ENCODE measurements at places on chromosomes 16 and 17.

DNA sequence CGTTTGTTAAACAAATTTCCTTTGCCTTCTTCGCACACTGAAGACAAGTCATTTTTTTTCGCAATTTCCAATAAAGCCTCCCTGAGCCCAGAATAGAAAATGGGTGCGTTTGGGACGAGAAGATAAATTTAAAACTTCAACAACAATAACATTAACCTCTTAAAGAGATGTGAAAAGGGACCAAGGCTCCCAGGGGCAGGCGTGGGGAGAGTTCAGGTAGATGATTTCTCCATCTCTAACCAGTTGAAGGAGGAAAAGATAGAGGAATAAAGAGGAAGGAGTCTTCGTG, 1.3 kb upstream of the HOXB4 start:
- no peak for DNase-seq

- DNase-seq: no peak
Observed at GRCh38 chr17:17350491-17351355, 47.5 kb downstream of the NT5M start.

DNA sequence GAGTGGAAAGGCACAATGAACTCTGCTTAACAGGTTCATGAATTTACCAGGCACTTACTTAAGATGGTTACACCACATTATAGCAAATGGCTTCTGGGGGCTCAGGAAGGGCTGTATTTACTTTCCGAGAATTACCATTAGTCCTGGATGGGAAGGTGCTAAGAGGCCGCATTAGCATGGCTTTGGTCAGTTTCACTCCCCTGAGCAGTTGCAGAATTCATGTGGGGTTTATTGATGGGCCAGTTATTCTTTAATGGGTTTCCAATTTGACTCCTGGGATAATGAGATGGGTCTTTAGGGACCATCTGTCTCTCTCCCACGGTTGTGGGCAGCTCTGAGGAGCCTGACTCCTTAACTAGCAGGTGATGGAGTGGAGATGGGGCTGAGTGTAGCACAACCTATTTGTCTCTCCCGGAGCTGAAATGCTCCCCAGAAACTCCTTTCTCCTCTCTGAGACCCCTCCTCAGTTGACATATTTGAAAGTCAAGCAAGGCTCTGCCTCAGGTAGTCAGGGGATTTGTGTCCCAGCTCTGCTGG, 652.5 kb downstream of the HS3ST4 start:
- no peak for DNase-seq

DNA sequence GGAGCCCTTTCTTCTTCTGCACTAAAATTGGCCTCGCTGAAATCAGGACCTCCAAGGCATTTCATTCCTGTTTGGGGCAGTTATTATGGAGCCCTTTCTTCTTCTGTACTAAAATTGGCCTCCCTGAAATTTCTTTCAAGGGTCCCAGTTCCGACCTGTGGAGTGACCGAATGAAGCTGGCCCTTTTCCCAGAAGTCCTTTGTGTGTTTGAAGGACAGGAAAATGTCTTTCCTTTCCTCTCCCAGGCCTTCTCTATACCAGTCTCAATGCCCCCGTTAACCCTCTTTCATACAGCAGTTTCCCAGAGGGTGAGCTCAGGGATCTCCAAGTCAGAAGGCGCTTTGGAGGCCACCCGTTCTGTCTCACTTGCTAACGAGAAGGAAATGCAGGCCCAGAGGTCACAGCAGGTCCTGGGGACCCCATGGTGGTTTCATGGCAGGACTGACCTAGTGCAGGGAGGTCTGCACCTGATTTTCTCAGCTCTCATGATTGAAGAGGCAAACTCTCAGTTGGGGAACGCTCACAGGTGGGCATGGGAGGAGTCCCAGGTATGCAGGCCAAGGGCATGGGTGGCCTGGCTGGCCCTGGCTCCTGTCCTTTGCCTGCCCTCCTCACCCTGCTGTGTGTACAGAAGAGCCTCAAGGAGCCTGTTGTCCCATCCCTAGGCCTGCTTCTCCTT, 37.1 kb upstream of the DOC2B start:
- DNase-seq: no peak

DNA sequence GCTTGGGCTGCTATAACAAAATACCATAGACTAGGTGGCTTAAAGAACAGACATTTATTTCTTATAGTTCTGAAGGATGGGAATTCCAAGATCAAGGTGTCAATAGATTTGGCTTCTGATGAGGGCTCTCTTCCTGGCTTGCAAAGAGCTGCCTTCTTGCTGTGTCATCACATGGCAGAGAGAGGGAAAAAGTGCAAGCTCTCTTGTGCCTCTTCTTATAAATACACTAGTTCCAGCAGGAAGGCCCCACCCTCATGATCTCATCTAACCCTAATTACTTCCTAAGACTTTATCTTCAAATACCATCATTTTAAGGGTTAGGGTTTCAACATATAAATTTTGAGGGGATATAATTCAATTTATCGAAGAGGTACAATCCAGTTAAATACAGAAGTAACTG, 30.6 kb downstream of the ABCA9 start:
- no peak for DNase-seq

DNA sequence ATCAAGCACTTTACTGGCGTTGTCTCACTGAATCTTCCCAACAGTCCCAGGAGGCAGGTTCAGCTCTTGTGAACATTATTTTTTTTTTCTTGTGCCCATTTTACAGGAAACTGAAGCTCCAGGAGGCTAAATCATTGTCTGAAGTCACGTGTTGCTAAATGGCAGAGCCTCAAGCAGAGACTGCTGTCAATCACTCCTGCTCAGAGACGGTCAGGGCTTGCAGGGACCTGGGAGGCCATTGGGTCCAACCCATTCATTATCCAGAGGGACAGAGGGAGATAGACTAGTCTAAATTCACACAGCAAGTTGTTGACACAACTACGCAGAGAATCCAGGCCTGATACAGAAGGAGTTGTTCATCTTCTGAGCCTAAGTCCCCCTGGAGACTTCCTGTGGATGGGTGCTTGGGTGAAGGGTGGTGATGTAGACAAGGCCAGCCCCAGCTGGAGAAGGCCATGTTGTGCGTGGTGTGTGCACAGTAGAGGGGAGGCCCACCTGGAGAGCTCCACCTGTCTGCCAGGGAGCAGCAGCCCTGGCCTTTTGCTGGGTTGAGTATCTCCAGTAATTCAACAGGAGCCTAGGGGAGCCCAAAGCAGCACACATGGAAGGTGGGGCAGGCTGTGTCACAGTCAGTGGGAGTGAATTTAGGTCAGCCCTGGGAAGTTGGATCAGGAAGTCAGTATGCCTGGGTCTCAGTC, 24.3 kb upstream of the C1QL1 start:
- no peak for DNase-seq

DNA sequence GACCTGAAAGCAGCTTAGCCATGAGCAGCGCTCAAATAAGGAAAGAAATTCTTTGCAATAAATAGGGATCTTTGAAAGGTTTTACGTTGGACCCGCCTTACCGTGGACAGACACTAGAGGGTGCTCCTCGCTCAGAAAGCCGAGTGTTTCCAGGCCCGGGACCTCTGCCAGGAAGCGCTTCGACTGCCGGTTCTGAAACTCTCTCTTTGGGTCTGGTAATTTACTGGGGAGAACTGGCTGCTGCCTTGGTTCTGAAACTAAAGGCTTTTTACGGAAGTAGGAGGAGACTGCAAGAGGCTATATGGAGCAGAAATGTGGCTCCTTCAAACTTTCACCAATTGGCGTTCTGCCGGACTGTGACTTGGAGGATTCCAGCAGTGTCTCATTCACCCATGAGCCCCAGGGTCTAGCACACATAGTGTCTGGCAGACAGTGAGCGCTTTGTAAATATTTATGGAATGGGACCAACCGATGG, 45.6 kb upstream of the HOXB9 start:
- DNase-seq: peak; percentile 24

DNA sequence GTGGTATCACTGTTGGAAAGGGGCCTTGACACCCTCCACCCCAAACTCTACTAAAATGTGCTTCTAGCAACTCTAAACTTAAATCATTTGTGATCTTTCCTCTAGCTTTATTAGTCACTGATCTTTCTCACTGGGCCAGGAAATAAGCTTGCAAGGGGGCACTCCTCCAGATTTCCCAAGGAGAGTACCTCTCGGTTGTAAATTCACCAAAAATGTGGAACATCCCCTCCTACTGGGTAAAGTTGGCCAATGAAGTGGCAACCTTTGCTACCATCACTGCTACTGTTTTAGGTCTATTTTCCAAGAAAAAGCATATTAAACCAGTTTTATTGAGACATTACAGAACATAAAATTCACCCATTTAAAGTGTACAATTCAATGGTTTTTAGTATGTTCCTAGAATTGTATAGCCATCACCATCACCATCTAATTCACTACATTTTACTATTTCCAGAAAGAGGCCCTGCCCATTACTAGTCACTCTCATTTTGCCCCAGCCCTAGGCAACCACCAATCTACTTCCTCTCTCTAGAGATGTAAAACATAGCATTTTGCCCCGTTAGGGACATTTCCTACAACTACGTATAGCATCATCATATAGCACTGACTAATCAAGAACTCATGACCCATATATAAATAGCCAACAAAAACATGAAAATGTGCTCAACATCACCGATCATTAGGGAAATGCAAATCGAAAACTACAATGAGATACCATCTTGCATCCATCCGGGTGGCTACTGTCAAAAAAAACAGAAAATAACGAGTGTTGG, 44.6 kb upstream of the ADCY9 start:
- DNase-seq: peak; percentile 89

DNA sequence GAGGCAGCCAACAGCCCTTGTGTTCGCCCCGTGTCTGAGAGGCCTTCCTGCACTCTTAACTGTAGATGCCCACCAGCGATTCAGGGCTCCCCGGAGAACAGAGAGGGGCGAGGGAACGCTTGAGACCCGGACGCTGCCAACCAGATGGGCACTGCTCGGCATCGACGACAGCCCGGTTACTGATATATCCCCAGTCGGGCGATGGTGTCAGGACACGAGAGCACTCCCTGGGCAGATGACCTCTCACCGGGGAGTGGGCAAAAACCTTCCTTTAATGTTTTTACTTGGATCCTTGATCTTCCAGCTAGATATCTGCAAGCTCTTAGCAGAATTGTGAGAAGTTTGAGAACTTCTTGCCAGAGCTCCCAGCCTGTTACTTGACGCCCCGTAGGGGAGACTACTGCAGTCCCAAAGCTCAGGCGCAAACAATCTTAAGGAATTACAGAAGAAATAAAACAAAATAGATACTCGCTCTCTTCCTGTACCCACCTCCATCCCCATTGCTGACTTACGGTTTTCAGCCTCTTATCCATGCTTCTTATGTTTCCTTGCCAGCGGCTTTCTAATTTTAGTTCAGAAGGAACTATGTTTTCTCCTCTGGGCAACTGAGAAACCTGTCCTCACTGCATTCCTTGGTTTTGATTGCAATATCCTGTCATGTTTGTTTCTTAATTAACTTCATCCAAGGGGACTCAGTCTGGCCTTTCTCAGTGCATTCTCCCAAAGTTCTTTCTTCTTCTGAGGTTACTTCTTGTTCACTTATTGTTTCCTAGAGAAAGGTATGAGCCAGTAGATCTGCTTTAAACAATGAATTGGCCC, 845 bp downstream of the SP2 start:
- DNase-seq: peak; percentile 13

GRCh38 chr17:69757688-69758430, 317.2 kb upstream of the KCNJ16 start:
- peak; percentile 78 for DNase-seq

DNA sequence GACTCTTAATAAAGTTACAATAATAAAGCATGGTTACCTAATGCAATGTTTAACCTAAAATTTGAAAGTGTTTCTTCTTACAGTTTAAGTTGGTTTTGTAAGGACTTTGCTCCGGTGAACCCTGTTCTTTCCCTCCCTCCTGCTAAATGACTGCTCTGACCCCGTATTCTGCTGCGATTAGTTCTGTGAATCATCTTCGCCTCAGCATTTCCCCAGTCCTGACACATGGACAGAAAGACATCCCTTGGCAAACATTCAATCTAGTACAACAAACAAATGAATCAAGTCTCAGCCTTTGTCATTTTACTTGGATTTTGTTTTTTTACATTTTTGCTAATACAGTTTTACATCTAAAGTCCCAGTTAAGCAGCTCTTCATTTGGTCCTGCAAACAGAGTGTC, 15.4 kb downstream of the KCNJ2 start:
- no peak for DNase-seq

DNA sequence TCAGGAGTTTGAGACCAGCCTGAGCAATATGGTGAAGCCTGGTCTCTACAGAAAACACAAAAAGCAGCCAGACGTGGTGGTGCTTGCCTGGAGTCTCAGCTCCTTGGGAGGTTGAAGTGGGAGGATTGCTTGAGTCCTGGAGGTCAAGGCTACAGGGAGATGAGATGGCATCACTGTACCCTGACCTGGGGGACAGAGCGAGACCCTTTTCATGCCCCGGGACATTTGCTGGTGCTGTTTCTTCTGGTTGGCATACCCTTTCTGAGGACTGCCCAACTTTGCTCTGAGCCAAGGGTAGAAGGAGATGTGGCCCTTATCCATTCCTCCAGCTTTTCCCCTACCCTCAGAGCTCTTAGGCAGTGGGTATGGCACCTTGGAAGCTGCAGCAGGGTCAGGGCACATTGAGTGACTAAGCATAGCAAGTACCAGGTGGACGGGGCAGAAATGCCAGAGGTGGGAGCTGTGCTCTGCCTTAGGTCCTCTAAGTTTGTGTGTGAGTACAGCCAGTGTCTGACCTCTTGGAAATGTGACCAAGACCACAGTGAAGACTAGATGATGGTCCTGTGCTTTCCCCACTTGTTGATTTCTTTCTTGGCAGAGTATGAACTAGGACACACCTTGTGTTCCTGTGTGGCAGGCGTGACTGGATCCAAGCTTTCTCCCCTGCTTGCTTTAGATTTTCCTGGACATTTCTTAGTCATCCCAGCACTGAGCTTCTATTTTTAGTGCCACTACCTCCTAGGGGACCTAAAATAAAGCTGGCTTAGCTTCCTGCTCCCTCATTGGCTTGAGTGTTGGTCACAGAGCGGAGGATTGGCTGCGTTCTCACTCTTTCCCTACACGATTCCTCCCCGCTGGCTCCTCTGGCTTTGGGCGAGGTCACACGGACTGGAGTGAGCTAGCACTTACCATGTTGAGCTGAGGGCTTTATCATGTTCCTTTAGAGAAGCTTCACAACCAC, 9.9 kb upstream of the EDC4 start:
- DNase-seq: no peak

GRCh38 chr16:86061318-86061695, 162.3 kb downstream of the IRF8 start:
- no peak for DNase-seq

GRCh38 chr17:8623591-8623990, 6.9 kb downstream of the MYH10 start:
- no peak for DNase-seq

DNA sequence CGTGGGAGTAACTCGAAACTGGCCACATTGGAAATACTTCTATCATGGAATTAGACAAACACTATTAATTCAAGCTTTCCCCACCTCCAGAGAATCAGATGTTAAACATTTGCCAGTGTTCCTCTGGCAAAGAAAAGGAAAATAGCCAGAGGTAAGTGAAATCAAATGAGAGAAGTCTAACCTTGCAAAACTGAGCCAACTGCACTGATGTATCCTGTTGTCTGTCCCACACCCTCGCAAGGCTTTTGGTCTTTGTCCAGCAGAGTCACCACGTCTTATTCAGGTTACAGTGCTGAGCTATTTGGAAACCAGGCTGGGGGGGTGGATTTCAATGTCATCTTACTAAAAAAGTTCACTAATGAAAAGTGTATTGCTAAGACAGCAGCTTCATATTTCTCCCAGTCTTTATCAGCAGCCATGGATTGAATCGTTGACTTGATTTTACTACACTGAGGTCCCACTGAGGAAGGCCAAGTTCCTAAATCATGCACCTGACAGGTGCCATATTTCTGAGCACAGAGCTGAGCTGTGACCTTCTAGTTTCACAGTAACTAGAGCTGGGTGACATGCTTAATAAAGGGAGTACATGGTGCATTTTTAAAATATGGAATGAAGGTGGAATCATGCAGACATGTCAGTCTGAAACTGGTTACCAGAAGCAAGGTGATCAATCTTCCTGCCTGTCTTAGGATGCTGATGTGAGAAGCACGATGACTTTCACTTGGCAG, 85.2 kb upstream of the HSBP1 start:
- no peak for DNase-seq
